ENCODE measurements at places on chromosomes 4 and X.

DNA sequence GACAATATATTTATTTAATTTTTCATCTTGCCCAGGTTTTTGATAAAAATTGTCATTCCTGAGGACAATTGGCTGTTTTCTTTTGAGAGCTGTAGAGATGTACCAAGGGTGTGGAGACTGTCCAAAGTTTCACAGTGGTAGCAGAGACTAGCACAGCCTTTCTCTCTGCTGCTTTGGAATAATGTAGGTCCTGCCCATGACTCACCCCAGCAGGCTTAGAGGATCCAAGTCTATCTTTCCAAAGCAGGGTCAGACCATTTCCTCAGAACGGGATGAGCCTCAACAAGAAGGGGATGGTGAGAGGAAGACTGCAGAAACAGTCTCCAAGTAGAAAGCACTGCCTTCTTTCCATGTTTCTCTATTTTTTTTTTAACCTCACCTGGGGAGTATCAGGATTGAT, 131.5 kb upstream of the RPL34 start:
- DNase-seq: no peak

DNA sequence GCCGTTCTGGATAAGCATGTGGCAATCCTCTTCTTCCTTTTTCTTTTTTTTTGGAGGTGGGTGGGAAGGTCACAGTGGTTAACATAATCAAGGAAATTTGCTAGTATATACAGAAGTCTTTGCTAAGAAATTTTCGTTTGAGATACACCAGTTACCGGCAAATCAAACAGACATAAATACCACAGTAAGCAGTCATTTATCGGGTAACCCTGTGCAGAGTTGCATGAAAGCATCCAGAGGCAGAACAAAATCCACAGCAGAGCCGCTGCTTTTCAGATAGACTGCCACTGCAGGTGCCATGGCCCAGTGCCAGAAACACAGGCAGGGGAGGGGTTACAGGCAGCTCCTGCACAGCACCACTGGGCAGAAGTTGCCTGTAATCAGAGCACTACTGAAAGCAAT, 179.1 kb upstream of the MAB21L2 start:
- peak; percentile 59 for DNase-seq

GRCh38 chrX:52821079-52821760, 10.1 kb downstream of the XAGE5 start:
- no peak for DNase-seq

DNA sequence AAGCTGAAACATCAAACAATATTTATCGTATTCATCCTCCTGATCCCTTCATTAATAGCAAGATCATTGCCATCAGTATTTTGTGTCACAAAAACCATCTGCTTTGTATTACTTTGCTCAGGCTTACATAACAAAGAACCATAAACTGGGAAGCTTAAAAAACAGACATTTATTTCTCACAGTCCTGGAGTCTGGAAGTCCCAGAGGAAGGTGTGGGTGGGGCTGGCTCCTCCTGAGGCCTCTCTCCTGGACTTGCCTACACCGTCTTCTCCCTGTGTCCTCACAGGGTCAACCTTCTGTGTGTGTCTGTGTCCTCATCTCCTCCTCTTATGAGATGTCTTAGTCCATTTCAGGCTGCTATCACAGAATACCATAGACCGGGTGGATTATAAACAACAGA, 61.3 kb upstream of the MXRA5 start:
- DNase-seq: no peak

DNA sequence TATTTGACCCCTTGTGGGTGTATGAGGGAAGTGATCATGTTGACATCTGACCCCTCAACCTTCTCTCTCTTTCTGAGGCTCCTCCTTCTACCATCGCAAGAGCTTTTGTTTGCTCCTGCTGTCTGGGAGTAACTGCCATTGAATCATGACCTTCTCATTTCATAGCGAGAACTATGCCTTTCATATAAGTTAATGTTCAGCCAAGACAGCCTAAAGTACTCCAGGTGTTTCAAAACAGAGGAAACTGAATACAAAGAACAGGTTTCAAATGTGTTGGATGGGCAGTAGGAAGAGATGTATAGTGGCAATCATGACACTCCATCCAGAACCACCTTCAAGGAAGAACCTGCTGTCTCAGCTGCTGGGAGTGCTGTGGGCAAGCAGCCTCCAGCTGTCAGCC, 403.1 kb downstream of the MID1IP1 start:
- DNase-seq: no peak

DNA sequence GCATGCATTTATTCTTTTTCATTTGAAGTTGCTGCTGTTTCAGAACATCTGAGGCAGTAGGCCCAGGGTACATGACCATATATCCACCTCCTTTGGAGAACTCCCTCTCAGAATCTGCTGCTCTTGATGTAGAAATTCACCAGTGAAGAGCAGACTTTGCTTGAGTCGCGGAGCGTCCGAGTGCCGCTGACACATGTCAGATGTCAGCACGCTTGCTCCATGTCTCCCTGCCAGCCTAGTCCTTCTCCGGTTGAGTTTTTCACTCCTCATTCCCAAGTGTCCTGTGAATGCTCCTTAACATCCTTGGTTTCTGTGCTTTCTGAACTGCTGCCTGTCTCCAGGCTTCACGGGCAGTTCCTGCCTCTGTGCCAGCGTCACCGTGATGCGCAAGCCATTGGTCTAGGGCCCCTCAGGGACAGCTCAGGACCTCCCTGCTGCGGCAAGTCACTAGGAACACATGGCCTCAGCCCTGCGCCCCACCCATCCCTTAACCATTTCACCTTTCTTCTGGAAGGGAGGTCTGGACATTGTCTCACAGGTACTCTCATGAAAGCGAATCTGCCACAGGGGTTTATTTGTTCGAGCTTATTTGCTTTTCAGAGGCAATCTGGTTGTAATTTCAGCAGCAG, 93.1 kb upstream of the RBPJ start:
- no peak for DNase-seq

- DNase-seq: no peak
These were observed 23.2 kb downstream of the CXorf58 start for GRCh38 chrX:23930894-23931604.

DNA sequence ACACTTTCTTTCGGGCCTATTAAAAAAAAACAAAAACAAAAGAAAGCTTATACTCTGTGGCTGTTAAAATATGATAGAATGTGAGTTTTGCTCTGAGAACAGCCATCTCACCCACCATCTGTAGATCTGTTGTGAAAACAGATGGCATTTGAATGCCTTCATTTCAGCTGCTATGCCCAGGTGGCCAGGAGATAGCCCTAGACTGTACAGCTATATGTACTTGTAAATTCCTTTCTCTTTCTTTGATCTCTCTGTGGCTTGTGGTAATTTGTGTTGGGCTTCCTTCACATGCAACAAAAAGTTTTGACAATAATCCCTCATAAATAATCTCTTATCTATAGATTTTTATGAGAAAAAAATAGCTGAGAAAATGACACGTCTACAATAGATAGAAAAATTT, 38.1 kb downstream of the PNPLA4 start:
- DNase-seq: no peak

DNA sequence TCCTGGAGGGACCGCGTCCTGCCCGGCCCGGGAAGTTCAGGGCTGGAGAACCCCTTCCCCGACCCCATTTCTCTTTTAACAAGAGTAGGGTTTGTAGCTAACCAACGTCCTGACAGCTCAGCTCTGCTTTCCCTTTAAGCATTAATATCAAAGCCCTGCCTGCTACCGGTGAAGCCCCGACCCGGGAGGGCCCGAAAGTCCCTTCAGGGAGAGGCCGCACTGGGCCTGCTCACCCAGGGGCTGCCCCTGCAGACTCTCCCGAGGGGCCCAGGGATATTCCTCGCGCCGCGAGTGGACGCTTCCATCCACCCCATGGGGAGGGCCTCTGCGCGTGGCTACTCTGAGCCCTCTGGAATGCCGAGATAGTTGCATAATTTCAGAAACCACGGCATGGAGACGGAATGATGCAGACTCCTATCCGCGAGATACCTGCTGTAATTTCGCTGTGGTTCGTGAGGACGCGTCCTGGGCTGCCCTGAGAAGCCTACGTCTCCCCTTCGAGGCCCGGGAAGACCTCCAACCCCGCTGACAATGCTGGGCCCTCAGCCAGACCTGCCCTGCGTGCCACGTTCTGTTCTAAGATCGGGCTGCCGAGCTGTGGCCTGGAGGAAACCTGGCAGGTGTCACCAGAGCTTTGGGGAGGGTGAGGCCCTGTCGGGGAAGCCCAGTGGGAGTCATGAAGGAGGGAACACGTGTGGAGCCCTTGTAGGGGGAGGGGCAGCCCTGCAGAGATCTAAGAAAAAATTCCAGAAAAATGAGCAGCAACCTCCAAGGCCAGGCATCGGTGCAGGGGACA, 999 bp upstream of the CTBP1 start:
- no peak for DNase-seq

- peak; percentile 25 for DNase-seq
These were observed 233.0 kb downstream of the PCDH18 start for GRCh38 chr4:137299281-137299680.

GRCh38 chr4:113684534-113685091, 76.9 kb downstream of the CAMK2D start:
- peak; percentile 9 for DNase-seq

GRCh38 chr4:6200011-6200921, at the start of gene JAKMIP1:
TSS of gene JAKMIP1 (minus strand) at chr4:6200549. CDS start at chr4:6112850, 87,699 bp downstream.
- DNase-seq: peak; percentile 83
